ENCODE measurements at places on chromosomes 6 and 20. TPM values are rescaled to one million over a fixed set of nuclear protein-coding genes. Genes with fewer than 3 reads are reported as not detected.

- DNase-seq: no peak
Observed at GRCh38 chr20:13494019-13494418, 144.7 kb downstream of the TASP1 start.

Gene LY6G6F
- total RNA-seq: 0.82 TPM

Gene PPP1R14C
- total RNA-seq: 42.3 TPM

Gene CPNE5
- 8.7 TPM for total RNA-seq

Gene SLC22A1
- total RNA-seq: not detected

- DNase-seq: no peak
Observed at GRCh38 chr6:25619217-25619616, 32.8 kb upstream of the SCGN start.

- no peak for DNase-seq
Observed at GRCh38 chr20:58621906-58622548, 29.1 kb upstream of the STX16 start.

- DNase-seq: peak; percentile 47
Observed at GRCh38 chr20:8129211-8129976, 2.7 kb upstream of the PLCB1 start.

DNA sequence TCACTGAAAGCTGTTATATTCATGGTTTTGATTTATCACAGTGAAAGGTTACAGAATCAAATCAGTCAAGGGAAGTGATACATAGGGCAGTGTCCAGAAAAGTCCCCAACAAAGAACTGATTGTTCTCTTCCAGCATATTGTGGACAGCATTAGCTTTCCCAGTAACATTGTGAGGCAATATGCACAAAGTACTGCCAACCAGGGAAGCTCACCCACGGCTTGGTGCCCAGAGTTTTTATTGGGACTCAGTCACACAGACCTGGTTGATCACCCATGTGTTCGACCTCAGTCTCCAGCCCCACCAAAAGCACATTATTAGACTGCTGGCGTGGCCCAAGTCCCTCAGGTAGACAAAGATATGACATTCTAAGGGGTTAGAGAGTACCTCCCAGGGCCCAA is 76.0 kb downstream of the LCA5 start:
- DNase-seq: no peak

DNA sequence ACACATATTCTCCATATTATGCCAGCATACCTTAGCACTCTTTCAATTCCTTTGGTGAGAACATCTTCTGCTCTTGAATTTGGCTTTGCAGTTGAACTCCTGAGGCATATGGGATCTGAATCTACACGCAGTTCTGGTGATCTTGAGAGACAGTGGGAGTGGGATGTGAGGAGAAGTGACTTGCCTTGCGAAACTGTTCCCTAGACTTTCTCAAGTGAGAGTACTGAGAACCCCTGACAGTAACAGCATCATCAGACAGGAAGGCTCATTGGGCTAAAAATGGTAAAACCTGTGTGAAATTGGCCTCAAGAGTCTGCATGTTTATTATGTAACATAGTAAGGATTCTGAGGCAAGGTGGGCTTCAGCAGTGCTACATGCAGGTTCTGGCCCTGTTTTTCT is 49.1 kb upstream of the CEP85L start:
- no peak for DNase-seq

- no peak for DNase-seq
Observed at GRCh38 chr6:13494137-13494536, 6.7 kb upstream of the GFOD1 start.

Gene AHI1
- total RNA-seq: 34.0 TPM

DNA sequence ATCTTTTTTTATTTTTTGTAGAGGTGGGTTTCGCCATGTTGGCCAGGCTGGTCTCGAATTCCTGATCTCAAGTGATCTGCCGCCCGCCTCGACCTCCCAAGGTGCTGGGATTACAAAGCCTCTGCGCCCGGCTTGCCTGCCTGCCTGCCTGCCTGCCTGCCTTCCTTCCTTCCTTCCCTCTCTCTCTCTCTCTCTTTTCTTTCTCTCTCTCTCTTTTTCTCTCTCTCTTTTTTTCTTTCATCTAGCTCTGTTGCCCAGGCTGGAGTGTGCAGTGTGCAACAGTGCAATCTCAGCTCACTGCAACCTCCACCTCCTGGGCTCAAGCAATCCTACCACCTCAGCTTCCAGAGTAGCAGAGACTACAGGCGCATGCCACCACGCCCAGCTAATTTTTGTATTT is 4.6 kb upstream of the ILRUN start:
- DNase-seq: no peak

- DNase-seq: no peak
Observed at GRCh38 chr6:71106276-71106675, 149.4 kb upstream of the B3GAT2 start.

Gene CST7
- not detected for total RNA-seq

Gene FGD2
- total RNA-seq: 13.1 TPM

- peak; percentile 74 for DNase-seq
Observed at GRCh38 chr6:54614499-54615195, 231.9 kb upstream of the FAM83B start.

Gene TMEM239
- not detected for total RNA-seq

Gene NKX2-2
- 0.21 TPM for total RNA-seq

- DNase-seq: no peak
Observed at GRCh38 chr20:8646716-8647115, 422.2 kb upstream of the PLCB4 start.

Gene TMC2
- not detected for total RNA-seq

- no peak for DNase-seq
Observed at GRCh38 chr6:12709116-12709515, 7.5 kb upstream of the PHACTR1 start.

Gene MRAP2
- total RNA-seq: 32.9 TPM

- DNase-seq: no peak
Observed at GRCh38 chr6:129776542-129777330, 66.8 kb upstream of the ARHGAP18 start.

Gene ISM1
- total RNA-seq: 7.6 TPM

- DNase-seq: no peak
Observed at GRCh38 chr6:24355393-24355792, 2.5 kb downstream of the DCDC2 start.

Gene NKAIN2
- total RNA-seq: 1.7 TPM

- DNase-seq: no peak
Observed at GRCh38 chr6:28334286-28335039, 1.5 kb downstream of the ZSCAN31 start.

DNA sequence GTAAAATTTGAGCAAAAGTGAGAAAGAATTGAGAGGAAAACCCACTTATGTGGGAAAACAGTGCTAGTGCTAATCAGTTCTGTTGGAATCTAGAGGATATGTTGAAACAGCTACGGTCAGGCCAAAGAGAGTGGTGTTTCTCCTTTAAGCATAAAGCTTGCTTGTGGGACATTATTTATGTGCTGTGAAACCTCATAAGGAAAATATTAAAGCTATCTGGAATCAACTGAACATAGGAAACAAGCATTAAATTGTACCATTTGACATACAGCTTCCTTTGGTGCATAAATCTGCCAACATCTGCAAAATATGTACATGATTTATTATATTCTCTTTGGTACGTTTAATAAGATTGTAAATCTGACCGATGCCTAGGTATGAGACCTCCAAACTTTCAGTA is 182.5 kb upstream of the PDE10A start:
- no peak for DNase-seq

DNA sequence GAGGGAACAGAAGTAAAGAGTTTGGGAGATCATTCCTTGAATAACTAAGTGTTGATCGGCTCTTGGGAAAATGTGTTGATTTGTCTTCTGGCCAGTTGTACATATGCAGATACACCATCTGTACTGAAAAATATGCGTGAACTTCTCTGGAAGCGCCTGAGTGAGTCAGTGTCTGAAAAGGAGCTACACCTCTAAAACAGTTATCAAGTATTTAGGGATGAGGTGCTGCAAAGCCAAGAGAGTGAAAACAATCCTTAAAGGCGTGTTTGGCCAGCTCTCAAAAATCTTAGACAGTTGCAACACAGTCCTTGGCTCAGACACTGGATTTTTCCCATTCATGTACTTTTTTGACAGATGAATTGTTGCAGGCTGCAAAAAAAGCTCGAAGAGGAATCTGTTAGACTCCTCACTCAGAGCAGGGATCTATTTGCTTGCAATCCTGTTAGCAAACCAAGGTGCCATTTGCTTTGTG is 61.3 kb downstream of the BMP6 start:
- peak; percentile 91 for DNase-seq

DNA sequence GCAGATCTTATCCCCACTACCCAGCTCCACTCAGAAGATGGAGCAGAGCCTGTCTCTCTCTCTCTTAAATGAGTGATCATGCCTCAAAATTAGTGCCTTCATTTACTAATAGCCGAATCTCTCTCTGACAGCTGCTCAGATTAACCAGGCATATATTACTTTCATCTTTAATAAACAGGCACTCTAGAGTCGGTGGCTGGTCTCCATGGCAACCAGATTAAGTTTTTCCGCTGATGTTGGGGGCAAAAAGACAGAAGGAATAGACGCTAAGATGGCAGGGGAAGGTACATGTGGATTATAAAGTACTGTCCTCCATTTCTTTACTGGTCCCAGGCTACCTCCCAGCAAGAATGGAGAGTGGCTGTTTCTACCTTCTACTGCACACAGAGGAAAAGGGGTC is 121.6 kb downstream of the QRSL1 start:
- DNase-seq: no peak

GRCh38 chr6:109187399-109188114 is 92.2 kb downstream of the CEP57L1 start:
- DNase-seq: peak; percentile 77

Gene BMP2
- total RNA-seq: 11.8 TPM

DNA sequence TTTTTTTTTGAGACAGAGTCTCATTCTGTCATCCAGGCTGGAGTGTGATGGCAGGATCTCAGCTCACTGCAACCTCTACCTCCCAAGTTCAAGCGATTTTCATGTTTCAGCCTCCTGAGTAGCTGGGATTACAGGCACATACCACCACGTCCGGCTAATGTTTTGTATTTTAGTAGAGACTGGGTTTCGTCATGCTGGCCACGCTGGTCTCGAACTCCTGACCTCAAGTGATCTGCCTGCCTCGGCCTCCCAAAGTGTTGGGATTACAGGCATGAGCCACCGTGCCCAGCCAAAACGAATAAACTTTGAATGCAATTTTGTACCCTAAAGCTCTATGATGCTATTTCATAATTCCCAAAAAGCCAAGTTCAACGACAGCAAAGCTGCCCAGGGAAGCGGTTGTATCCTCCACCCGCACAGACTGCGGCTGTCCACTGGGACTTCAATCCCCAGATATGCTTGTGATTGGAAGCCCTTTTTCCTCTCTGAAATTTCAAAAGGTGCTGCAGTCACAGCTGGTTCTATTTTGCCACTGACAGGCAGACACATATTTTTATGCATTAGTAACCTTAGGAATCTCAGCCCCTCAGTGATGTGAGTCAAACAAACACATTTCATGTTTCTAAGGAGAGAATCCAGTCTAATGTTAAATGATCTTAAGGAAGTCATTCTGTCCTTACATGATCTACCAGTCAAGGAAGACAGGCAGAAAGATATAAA is 8.7 kb upstream of the RAMACL start:
- no peak for DNase-seq

DNA sequence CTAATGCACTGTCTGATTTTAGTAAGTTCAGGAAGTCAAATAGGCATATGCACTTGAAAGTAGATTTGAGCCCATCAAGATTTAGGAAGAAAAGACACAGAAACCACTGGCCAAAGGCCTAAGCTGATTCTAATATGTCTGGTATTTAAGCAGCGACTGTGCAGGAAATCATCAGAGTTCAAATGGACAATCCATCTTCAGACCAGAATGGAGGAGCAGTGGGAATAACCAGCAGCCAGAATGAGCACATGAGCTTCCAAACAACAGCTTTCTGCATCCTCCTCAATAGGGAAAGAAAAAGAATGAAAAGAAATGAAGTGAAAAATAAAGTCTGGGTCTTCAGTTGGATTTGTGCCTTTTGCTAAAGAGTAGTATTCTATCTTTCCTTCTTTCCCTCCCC is 50.6 kb downstream of the SOD2 start:
- peak; percentile 48 for DNase-seq

Gene SLC35D3
- not detected for total RNA-seq

GRCh38 chr6:140988780-140989179 is 1143.9 kb upstream of the GJE1 start:
- DNase-seq: peak; percentile 19

DNA sequence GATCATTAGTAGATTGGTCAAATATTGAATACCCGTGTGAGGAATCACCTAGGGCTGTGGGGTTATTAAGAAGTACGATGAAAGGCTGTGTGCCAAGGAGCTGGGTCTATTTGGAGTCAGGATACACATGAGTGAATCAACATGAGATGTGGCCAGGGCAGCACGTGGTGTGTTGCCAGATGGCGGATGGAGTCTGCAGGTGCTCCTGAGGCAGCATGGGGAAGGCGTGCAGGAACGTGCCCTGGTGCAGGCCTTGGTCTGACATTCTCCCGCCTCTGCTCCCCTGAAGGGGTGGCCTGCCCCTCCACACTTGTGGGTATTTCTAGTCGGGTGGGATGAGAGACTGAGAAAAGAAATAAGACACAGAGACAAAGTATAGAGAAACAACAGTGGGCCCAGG is 39.0 kb upstream of the SLC22A1 start:
- no peak for DNase-seq

GRCh38 chr6:30361661-30362060 is 16.7 kb downstream of the RPP21 start:
- DNase-seq: no peak
